ENCODE measurements at places on chromosomes 3 and 15. TPM values are rescaled to one million over a fixed set of nuclear protein-coding genes. Genes with fewer than 3 reads are reported as not detected.

- H3K27ac ChIP-seq, result no peak overlapping the region
- H3K36me3 ChIP-seq, result peaks cover 4% of the 10 kb centered on the region
- no peak for DNase-seq
- no peak overlapping the region for H3K4me3 ChIP-seq
- no peaks in the 10 kb centered on the region for H3K27me3 ChIP-seq
These were observed 19.5 kb downstream of the PLXNB1 start for GRCh38 chr3:48410205-48411040.

Gene APOD
- total RNA-seq, result 3.4 TPM

Gene GPR149
- not detected for total RNA-seq

DNA sequence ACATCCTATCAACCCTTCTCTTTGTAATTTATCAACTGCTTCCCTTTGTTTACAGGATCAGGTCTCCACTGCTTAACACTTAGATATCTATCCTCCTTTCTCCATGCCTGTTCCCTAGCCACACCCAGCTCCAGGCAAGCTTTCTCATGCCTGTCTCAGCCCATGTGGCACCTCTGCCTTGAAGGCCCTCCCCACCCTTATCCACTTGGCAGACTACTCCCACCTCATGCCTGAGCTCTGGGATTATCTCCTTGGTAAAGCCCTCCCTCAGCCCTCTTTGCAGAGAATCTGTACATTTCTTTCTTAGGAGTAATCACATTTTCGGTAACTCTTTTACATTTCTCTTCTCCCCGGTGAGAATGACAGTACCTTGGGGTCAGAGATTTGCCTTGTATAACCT is 96.0 kb downstream of the ATP1B3 start:
- DNase-seq, result no peak
- no peak overlapping the region for H3K27ac ChIP-seq
- no peak overlapping the region for H3K4me3 ChIP-seq
- H3K4me1 ChIP-seq, result no peaks in the 10 kb centered on the region
- no peaks in the 10 kb centered on the region for H3K36me3 ChIP-seq

GRCh38 chr3:63060412-63060811 is 185.2 kb upstream of the CADPS start:
- DNase-seq, result no peak
- no peak overlapping the region for H3K27ac ChIP-seq
- H3K27me3 ChIP-seq, result no peaks in the 10 kb centered on the region
- H3K4me3 ChIP-seq, result no peak overlapping the region

Gene CXCR6
- total RNA-seq, result not detected

DNA sequence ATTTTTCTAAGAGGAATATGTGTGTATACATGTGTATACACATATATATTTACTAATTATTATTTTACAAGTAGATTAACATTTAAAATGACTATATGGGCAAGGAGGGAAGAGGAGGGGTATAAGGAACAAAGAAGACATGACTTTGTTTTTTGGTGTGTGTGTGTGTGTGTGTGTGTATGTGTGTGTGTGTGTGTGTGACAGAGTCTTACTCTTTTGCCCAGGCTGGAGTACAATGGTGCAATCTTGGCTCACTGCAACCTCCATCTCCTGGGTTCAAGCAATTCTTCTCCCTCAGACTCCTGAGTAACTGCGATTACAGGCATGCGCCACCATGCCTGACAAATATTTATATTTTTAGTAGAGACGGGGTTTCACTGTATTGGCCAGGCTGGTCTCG is 2.6 kb upstream of the EOGT start:
- H3K27ac ChIP-seq, result no peak overlapping the region
- H3K4me1 ChIP-seq, result peaks cover 18% of the 10 kb centered on the region
- no peaks in the 10 kb centered on the region for H3K36me3 ChIP-seq
- no peak for DNase-seq
- H3K27me3 ChIP-seq, result no peaks in the 10 kb centered on the region

- no peaks in the 10 kb centered on the region for H3K4me1 ChIP-seq
- no peak for DNase-seq
- H3K36me3 ChIP-seq, result no peaks in the 10 kb centered on the region
- H3K27ac ChIP-seq, result no peak overlapping the region
These were observed 72.6 kb upstream of the ALDH1A3 start for GRCh38 chr15:100807028-100807427.

Gene PRR20G
- total RNA-seq, result not detected
